ENCODE measurements at places on chromosomes 4 and X.

DNA sequence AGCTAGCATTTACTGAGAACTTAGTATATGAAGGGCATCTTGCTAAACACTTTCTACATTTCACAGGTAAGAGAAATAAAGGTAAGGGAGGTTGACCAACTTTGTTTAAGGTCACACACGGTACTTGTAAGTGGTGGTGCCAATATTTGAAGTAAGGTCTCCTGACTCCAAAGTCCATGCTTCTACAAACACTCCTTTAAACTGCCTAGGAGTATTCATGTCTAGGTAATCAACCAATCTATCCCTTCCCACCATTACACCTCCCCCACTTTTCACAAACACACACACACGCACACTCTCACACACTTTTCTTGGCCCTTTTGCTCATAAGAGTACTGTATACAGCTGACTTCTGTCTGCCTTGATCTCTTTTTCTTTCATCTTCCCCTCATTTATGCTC lies 7.1 kb downstream of the BEX1 start:
- no peak for DNase-seq

GRCh38 chr4:142095886-142096605 lies 459.7 kb downstream of the IL15 start:
- peak; percentile 95 for DNase-seq

GRCh38 chrX:41759817-41760216 lies 35.8 kb downstream of the GPR82 start:
- peak; percentile 13 for DNase-seq

GRCh38 chrX:124407226-124407625 lies 60.9 kb downstream of the SH2D1A start:
- no peak for DNase-seq

GRCh38 chrX:109578916-109579315 lies 42.3 kb downstream of the NXT2 start:
- DNase-seq = no peak

DNA sequence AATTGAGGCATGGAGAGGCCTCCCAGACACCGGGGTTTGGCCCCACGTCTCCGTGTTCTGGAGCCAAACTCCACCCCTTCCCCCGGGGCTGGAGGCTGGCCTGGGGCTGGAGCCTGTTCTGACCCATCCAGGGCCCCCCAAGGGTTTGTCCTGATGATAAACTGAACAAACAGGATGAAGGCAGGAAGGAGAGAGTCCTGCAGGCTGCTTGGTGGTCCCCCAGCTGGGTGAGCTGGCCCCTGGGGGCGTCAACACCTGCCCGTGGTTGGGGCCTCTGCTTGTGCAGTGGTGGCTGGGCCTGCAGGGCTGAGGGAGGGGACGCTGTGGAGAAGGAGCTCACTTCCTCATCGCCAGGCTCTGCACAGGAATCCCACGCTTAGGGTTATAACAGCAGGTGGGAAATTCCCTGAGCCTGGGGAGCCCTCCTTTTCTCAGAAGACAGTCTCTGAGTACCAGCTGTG lies 2.3 kb downstream of the SH3TC1 start:
- no peak for DNase-seq
